Hepatocyte (in vitro differentiated cells): ENCODE measurements at places on chromosomes 2 and 18. TPM values are rescaled to one million over a fixed set of nuclear protein-coding genes. Genes with fewer than 3 reads are reported as not detected.

The ELOA2 gene
- not detected in 2 replicates for total RNA-seq

The GKN2 gene
- not detected in 2 replicates for total RNA-seq

The KLHL41 gene
- 1.8 and 2.0 TPM in 2 replicates for total RNA-seq

The TBR1 gene
- not detected in 2 replicates for total RNA-seq

The CRYGC gene
- 1.3 TPM in 1 of 2 replicates, not detected in the other for total RNA-seq

The POTEE gene
- total RNA-seq: 6.9 and 9.6 TPM in 2 replicates

The SCYGR4 gene
- total RNA-seq: not detected in 2 replicates

The LYPD1 gene
- 23.1 and 25.1 TPM in 2 replicates for total RNA-seq

The DNAH7 gene
- total RNA-seq: 0.68 and 1.2 TPM in 2 replicates

The SERPINB5 gene
- total RNA-seq: 0.23 and 0.28 TPM in 2 replicates

The CAVIN2 gene
- total RNA-seq: 4.8 and 5.2 TPM in 2 replicates

The SMYD1 gene
- not detected in 2 replicates for total RNA-seq

The MOGAT1 gene
- not detected in 2 replicates for total RNA-seq

The SERPINB10 gene
- 0.93 TPM in 1 of 2 replicates, not detected in the other for total RNA-seq

The MC5R gene
- not detected in 2 replicates for total RNA-seq

The VIT gene
- 0.33 and 0.76 TPM in 2 replicates for total RNA-seq

The MERTK gene
- total RNA-seq: 27.0 and 29.6 TPM in 2 replicates

The ACMSD gene
- 6.5 and 8.6 TPM in 2 replicates for total RNA-seq

The ABCG8 gene
- 4.5 and 4.7 TPM in 2 replicates for total RNA-seq

The SLC23A3 gene
- 1.4 and 1.5 TPM in 2 replicates for total RNA-seq

The LYG1 gene
- total RNA-seq: 0.16 and 0.93 TPM in 2 replicates

The CAPN13 gene
- 5.8 and 6.0 TPM in 2 replicates for total RNA-seq

The RHBDD1 gene
- total RNA-seq: 16.2 and 20.1 TPM in 2 replicates

The GLI2 gene
- total RNA-seq: 3.8 and 5.8 TPM in 2 replicates
